Hair follicle dermal papilla cell (primary cell): ENCODE measurements at places on chromosomes 7 and 10. TPM values are rescaled to one million over a fixed set of nuclear protein-coding genes. Genes with fewer than 3 reads are reported as not detected.

DNAJC12 gene
- total RNA-seq: 0.32 and 1.1 TPM in 2 replicates

GIMAP2 gene
- total RNA-seq: 5.1 and 10.7 TPM in 2 replicates

CCL24 gene
- not detected in 2 replicates for total RNA-seq

YWHAG gene
- total RNA-seq: 113 and 116 TPM in 2 replicates

ATXN7L1 gene
- 13.0 and 13.4 TPM in 2 replicates for total RNA-seq

PTTG1IP2 gene
- total RNA-seq: not detected in 2 replicates

ASL gene
- 68.2 and 82.3 TPM in 2 replicates for total RNA-seq

UPK3B gene
- 0.81 TPM in 1 of 2 replicates, not detected in the other for total RNA-seq

ATG9B gene
- total RNA-seq: under 0.01 and 0.16 TPM in 2 replicates

FAM221A gene
- total RNA-seq: 0.73 and 1.3 TPM in 2 replicates

PLAC9 gene
- 17.2 and 21.5 TPM in 2 replicates for total RNA-seq

NPC1L1 gene
- total RNA-seq: not detected in 2 replicates

CLEC5A gene
- total RNA-seq: not detected in 2 replicates

ACSM6 gene
- not detected in 2 replicates for total RNA-seq

SLC18A3 gene
- total RNA-seq: not detected in 2 replicates

C10orf53 gene
- not detected in 2 replicates for total RNA-seq

MYL10 gene
- not detected in 2 replicates for total RNA-seq

ACSL5 gene
- 5.1 and 9.6 TPM in 2 replicates for total RNA-seq

UBTD1 gene
- total RNA-seq: 28.2 and 34.6 TPM in 2 replicates

ADRB1 gene
- total RNA-seq: not detected in 2 replicates

LIPM gene
- total RNA-seq: not detected in 2 replicates

C1QL3 gene
- not detected in 2 replicates for total RNA-seq

OR6V1 gene
- not detected in 2 replicates for total RNA-seq

H2BK1 gene
- total RNA-seq: not detected in 2 replicates

KBTBD2 gene
- total RNA-seq: 44.0 and 56.8 TPM in 2 replicates

PGAM2 gene
- 0.24 and 0.32 TPM in 2 replicates for total RNA-seq

CPVL gene
- 0.49 and 1.3 TPM in 2 replicates for total RNA-seq

TIMM23 gene
- total RNA-seq: 52.2 and 69.6 TPM in 2 replicates

ADCK2 gene
- 20.6 and 26.5 TPM in 2 replicates for total RNA-seq

DNAH11 gene
- total RNA-seq: 0.32 TPM in 1 of 2 replicates, not detected in the other

CYP3A4 gene
- not detected in 2 replicates for total RNA-seq

FGL2 gene
- 0.16 and 0.49 TPM in 2 replicates for total RNA-seq

BHLHA15 gene
- not detected in 2 replicates for total RNA-seq

ZCWPW1 gene
- 1.6 and 2.1 TPM in 2 replicates for total RNA-seq

TSPAN14 gene
- 49.0 and 53.2 TPM in 2 replicates for total RNA-seq

NACAD gene
- 3.5 and 4.5 TPM in 2 replicates for total RNA-seq

SYT15B gene
- total RNA-seq: under 0.01 TPM in 1 of 2 replicates, not detected in the other

ZNF853 gene
- total RNA-seq: 0.24 and 0.32 TPM in 2 replicates

CPA4 gene
- 6.8 and 7.0 TPM in 2 replicates for total RNA-seq

MICALL2 gene
- total RNA-seq: 13.4 and 17.2 TPM in 2 replicates

ATP5MK gene
- 116 and 154 TPM in 2 replicates for total RNA-seq

GRK5 gene
- total RNA-seq: 12.5 and 17.0 TPM in 2 replicates

PKD2L1 gene
- total RNA-seq: not detected in 2 replicates

ZNF488 gene
- total RNA-seq: under 0.01 TPM in 2 replicates

TBX20 gene
- 8.3 and 10.1 TPM in 2 replicates for total RNA-seq

KLF14 gene
- total RNA-seq: 0.12 TPM in 1 of 2 replicates, not detected in the other

CALHM3 gene
- total RNA-seq: not detected in 2 replicates

RPEL1 gene
- 0.16 TPM in 1 of 2 replicates, not detected in the other for total RNA-seq

AKR1C4 gene
- total RNA-seq: not detected in 2 replicates

PHKG1 gene
- total RNA-seq: 3.8 and 7.0 TPM in 2 replicates

C7orf57 gene
- 0.24 TPM in 1 of 2 replicates, not detected in the other for total RNA-seq

OR9A2 gene
- not detected in 2 replicates for total RNA-seq
